LHCN-M2 (cell line): ENCODE measurements at places on chromosomes 12 and 14.

- DNase-seq = no peak
These were observed 86.1 kb downstream of the SYNE2 start for GRCh38 chr14:63939006-63939270.

- no peak for DNase-seq
These were observed 769.4 kb downstream of the MED13L start for GRCh38 chr12:115507951-115508722.

DNA sequence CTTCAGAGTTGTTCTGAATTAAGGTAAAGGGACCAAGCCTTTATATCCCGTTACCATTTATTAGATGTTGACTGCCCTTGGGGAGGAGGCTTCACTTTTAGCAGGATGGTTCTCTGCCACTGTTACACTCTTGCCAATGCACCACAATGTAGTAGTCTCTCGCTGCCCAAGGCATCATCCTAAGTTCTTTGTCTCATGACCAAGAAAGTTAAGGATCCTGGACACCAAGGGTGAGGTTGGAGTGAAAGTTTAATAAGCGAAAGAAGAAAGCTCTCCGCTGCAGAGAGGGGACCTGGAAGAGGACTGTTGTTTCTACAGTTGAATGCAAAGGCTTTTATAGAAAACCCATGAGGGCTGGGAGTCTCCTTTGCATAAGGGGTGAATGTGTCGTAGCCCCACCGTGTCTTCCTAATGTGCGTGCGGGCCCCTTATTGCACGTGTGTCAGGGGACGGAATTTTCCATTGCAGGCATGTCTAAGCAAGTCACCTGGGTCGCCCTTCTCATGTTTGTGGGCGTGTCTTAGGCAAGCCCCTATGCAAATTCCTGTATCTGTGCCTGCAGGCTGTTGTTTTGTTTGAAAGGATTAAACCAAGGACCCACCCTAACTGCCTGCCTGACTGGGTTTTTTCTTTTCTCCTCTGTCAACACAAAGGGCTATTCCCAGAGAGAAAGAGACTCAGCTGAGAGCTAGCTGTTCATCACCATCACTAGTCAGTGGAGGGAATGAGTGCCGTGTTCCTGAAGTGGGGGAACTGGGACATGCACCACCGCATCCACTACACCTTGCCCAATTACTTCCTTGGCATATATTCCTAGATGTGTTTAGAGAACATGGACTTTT lies 17.6 kb upstream of the RNASE1 start:
- no peak for DNase-seq

DNA sequence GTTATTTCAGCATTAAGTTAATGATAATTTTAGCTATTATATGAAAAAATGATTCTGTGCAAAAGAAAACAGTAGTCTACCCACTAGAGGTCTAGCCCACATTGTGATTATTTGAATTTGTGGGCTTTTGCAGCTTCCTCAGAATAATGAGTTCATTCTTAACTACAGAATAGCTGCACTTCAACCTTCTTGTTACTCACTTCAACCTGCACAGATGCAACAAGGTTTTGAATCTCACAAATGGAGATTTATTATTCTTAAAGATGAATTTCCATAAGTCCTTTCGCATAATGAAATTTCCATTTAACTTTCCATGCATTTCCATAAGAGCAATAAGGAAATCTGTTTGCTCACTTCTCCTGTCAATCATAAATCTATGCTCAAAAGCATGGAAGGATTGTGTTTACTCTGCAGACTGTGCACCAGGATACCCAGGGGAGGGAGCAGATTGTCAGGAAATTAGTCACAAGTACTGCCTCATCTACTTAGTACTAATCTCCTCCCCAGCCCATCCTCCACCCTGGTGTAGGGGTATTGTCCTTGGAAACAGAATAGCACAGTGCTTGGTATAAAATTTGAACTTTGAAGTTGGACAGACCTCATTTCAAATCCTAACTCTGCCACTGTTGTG lies 24.1 kb downstream of the PTGER2 start:
- peak; percentile 84 for DNase-seq

GRCh38 chr12:18723752-18724151 lies 14.1 kb downstream of the PLCZ1 start:
- DNase-seq = peak; percentile 34

GRCh38 chr12:22925623-22926022 lies 300.7 kb downstream of the ETNK1 start:
- no peak for DNase-seq

DNA sequence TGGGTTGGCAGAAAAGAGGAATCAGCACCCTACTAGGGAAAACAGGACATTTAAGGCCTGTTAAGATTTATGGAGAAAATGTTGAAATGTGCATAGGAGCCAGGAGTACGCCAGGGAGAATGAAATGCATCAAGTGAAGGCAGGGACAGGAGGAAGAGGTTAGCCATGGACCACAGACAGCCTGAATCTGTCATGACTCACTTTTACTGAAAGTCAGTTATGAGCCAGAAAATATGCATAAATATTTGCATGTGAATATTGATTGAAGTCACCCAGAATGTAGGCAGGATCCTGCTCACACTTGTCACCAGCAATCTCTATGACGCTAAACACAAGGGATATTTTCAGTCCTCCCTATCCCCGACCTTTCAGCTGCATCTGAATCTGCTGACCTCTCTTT lies 25.1 kb upstream of the CDK17 start:
- peak; percentile 94 for DNase-seq

- no peak for DNase-seq
These were observed 301.6 kb downstream of the ATP23 start for GRCh38 chr12:58242796-58243630.
